ENCODE measurements at places on chromosomes 13 and 19.

DNA sequence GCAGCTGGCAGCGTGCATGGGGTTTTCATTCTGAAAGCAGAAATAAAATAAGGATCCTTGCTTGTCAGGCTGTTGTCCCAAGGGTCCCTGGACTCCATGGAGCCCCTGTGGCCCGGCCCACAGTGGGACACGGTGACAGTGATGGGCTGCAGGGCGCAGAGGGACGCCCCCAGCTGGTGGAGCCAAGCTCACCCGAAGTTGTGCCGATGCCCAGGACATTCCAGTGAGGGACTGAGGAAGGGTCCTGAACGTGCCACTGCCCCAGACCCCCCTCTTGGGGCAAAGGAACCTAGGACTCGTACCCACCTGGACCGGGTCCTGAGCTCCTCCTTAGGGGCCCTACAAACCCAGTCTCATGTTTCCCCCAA, 35.0 kb downstream of the MYO9B start:
- no peak for DNase-seq

DNA sequence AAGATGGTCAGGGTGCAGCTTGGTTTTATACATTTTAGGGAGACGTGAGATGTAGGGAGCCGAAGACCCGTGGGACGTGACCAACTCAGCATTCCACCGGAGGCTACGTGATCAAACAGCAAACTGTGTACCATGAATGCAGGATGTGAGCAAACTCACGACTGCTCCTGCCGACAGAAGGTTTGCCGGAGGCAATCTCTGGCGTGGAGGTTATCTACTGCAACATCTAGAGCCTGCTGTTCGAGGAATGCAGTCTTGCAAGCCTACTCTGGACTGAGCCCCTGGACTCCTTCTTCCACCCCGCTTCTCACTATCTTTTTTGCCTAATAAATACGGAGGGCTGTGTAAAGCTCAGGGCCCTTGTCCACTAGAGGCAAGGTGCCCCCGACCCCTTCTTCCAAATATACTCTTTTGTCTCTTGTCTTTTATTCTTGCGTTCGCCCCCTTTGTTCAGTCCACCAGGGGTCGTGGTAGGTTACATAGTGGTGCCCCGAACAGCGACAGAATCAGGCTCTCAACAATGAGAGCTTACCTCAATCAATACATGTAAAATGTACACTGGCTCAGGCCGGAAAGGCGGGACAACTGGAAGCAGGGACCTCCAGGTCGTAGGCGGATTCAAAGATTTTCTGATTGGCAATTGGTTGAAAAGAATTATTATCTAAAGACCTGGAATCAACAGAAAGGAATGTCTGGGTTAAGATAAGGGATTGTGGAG, 8.9 kb upstream of the OR1I1 start:
- no peak for DNase-seq

- no peak for DNase-seq
Observed at GRCh38 chr19:13053238-13053637, 49.4 kb downstream of the LYL1 start.

DNA sequence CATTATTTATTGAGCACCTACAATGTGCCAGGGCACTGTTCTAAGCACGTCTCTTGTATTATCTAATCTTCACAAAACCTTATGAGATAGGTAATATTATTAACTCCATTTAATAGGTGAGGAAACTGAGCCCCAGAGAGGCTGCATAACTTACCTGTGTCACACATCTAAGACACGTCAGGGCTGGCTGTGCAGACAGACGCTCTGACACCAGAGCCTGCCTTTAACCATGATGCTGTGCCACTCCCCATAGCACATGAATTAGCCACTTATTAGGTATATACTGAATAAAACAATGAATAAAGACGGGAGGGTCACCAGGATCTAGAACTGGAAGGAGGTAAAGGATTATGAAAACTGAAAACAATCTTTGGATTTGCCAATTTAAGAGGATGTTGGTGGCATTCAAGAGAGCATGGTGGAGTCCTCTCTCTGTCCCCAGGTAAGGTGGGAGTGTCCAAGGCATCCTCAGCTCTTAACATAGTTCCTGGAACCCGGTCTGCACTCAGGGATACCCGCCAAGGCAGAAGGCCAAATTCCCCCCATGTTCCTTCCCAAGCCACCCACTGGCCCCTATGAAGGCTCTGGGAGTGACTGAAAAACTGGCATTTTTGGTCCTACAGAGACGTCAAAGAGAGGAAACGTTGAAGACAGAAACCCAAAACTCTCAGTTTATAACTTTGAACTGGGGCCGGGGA, 479.7 kb downstream of the FOXO1 start:
- no peak for DNase-seq

DNA sequence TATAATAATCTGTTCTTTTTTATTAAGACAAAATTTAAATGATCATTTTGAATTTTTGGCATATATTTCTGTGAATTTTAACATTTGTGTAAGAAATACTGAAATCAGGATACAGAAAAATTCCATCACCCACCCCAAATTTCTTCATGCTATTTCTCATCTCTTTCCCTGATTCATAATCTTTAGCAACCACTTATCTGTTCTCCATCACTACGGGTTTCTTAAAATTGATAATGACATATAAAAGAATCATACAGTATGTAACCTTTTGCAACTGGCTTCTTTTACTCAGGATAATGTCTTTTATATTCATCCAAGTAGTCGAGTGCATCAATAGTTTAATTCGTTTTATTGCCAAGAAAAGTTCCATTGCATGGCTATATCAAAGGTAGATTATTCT, 1627.0 kb downstream of the PCDH9 start:
- DNase-seq = no peak

DNA sequence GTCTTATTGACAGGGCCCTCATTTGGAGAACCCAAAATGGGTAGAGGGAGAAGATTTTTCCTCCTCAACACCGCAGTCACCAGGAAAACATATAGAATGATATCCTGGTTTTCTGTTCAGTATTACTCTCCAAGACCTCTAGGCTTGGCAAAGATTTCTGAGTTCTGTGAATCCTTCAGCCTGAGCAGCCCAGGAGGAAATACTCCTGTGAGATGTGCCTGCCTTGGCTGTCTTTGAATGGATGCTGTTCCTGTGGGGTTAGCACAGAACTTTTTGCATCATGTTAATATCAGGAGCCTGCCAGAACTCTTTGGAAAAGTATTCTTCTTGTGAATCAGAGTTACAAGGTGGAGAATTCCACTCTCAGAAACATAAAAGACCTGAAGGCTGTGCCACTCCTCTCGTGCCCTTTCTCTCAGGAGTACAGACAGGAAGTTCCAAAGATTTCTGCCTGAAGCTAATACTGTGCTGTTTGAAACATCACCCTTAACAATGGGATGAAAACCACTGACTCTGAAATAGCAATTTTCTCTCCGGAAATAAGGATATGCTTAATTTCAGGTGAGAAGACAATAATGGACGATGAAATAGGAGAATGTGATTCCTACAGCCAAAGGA, 520.1 kb upstream of the NBEA start:
- no peak for DNase-seq

DNA sequence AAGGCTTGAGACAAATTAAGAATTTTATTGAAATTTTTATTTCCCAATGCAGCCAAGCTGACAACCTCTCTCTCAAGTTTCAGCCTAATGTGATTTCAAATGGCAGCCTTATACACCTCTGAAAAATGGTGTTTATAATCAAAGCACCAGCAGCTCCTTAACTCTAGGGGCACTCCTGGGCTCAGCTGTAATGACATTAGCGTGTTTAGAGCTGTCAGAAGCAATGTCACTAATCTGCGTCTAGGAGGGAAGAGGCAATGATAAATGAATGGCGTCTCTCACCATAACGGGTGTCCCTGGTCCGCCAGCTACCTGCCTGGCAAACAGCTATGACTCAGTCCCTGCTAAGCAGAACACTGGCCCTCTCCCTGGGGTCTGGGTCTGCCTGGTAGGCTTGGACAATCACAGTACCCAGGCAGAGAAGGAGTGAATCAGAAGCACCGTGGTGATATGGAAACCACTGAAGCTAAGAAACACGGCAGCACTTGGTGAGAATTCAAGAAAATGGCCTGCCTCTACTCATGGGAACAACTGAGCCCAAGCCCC, 131.8 kb upstream of the VSTM2B start:
- no peak for DNase-seq

- DNase-seq = no peak
Observed at GRCh38 chr13:43081866-43082265, 58.5 kb downstream of the DNAJC15 start.

GRCh38 chr13:70386919-70387318, 278.7 kb upstream of the KLHL1 start:
- DNase-seq = no peak

- no peak for DNase-seq
Observed at GRCh38 chr19:46296722-46297461, at the start of gene HIF3A. Gene HIF3A (plus strand): TSS chr19:46297042. CDS start chr19:46297077, 35 bp downstream.

GRCh38 chr13:109651854-109652253, 134.5 kb downstream of the IRS2 start:
- no peak for DNase-seq
